DND-41 (cell line): ENCODE measurements at places on chromosomes 5 and 9.

DNA sequence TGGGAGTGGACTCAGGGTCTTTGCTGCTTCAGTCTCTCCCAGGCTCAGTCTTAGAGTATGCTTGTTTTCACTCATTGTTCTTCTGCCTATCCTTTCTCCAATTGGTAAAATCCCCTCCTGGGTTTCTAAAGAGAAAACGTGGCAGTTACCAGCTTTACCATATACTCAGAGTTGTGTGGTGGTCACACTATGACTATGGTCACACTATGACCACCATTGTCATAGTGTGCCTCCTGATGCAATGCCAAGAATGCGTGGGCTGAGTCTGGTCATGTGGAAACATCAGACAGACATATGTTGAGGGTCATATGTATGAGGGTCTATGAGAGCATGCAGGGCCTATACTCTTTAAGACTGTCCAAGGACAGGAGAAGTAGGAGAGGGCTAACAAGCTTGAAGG is 326.5 kb upstream of the PRR16 start:
- no peak for DNase-seq

- no peak for DNase-seq
Observed at GRCh38 chr9:133538851-133539833, 4.6 kb downstream of the ADAMTSL2 start.

DNA sequence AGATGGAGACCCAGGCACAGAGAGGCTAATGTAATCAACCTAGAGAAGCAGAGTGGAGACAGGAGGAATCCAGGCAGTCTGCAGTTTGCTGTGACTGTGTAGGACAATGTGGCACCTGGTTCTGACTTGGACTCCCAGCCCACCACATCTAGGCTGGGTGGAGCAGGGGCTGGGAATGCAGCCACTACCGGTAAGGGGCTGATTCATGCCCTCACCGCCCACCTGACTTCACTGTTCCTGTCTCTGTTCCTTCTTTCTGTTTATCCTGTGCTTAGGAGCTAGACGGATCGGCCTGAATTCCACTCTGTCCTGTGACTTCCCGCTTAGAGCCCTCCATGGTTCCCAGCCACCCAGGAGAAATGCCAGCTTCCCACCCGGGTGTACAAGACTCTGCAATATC is 2.6 kb downstream of the PDLIM4 start:
- DNase-seq = no peak

DNA sequence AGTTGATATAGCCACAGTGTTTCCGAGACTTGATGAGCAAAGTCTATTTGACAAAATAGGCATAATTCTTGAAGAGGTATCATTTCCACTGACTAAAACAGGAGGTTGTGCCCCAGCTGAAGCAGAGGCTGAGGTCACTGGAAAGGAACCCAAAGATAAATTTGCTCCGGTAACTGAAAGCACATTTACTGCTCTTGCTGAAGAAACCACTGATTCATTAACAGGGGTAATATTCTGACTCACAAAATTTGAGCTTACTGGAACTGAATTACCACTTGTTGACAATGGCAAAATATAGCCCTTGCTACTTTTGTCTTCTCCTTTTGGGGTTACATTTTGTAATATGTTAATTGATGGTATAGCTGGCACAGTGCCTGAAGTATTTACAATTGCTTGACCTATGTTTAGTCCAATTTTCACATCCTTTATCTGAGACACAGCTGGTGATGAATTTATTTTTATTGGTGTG is 30.2 kb downstream of the MLANA start:
- no peak for DNase-seq

DNA sequence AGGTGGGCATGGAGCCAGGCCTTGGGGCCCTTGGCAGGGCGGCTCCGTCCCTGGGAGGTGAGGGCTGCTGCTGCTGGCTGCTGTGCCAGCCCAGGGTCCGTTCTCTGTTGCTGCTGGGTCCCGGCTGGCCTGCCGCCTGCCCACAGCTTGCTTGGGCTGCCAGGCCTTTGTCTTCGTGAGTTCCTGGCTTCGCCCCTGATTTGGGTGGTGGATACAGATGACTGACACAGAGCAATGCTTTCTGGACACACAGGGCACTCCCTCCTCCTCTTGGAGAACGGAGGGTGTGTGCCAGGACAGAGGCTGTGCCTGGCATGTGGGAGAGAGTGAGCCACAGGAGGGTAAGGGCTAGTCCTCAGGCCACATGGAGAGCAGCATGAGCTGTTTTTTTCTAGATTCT is 166.1 kb downstream of the MACROH2A1 start:
- DNase-seq = no peak

DNA sequence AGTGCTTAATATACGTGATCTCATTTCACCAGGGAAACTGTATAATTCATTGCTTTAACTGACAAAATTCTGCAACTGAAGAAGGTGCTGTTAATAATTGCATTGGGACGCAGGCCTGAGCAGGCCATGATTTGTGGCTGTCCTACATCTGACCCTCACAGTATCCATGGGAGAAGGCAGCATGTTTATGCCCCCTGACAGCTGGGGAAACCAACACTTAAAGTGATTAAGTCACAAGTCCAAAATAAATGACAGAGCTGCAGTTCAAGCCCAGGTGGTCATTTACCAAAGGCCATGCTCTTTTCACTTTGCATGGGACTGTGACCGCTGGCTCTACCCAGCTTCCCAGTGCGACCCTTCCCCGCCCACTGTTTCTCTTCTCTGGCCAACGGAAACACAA is 30.5 kb upstream of the KCNMB1 start:
- DNase-seq = no peak

DNA sequence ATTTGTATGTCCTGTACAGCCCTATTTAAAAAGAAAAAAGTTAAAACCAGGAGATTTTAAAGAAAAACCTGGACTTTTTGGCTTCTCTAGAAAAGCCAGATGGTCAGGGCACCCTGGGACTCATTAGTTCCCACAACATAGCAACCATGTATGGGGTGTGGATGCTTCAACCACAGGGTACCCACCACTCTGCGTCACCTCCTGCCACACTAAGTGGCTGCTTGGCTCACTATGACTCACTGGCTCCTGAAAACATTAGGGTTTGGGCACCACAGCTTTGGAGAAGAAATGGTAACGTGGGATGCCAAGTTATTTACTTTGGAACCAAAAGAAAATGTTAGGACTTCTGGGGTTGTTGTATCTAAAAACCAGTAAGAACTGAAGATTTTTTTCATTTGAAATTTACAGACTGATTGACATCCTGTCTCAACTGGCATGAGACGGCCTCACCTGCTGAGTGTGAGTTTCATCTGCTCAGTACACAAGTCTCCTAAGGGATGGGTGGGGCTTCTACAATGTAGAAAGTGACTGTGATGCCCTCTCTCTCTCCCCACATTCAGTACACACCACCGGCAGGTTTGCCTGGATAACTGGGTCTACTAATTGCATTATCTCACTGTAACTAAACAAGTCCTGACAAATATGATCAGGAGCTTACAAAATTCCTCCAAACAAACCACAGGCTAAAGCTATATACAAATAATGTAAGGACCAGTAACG is 103.9 kb downstream of the ESM1 start:
- DNase-seq = no peak

DNA sequence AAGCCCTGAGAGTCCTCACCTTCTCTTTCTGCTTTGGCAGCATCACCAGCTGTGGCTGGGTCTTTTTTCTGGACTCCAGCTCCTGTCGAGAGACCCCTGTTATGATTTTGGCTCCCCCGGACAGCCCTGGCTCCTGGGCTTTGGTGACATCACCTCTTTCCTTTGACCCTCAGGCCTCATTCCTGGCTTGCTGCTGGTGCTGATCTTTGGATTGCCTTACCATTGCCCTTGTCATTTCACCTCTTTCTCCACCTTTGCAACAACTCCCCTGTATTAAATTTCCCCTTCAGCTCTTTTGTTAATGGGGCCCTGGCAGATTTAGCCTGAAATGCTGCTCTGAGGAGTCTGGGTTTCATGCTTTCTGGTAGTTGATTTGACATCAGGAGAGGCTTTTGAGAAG is 322.8 kb downstream of the ZSWIM6 start:
- no peak for DNase-seq

GRCh38 chr5:140631831-140632365 is 1.1 kb downstream of the CD14 start:
- no peak for DNase-seq

GRCh38 chr5:52867809-52868208 is 80.1 kb downstream of the ITGA1 start:
- no peak for DNase-seq

- no peak for DNase-seq
Observed at GRCh38 chr5:100186181-100186580, 349.0 kb upstream of the FAM174A start.

DNA sequence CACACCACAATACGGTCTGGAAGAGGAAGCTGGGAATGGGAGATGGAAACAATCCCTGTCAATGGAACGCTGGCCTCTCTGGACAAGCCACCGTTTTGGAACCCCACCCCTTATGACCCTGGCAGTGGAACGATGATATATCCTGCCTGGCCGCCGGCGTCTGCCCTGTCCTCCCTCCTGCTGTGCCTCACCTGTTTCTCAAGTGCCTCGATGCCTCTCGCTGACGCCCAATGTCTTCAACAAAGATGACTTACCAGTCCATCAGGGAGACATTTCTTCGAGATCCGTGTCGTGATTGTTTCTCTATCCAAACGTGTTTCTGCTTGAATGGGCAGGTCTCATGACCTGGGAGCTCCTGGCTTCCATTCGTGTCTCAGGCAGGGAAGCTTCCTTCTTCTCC is 476.5 kb downstream of the SPATA31A7 start:
- DNase-seq = no peak

GRCh38 chr5:58294598-58295305 is 165.1 kb downstream of the PLK2 start:
- no peak for DNase-seq

- DNase-seq = no peak
Observed at GRCh38 chr5:79237740-79238560, 2.0 kb downstream of the JMY start.

GRCh38 chr5:43780586-43780985 is 177.6 kb downstream of the NNT start:
- no peak for DNase-seq

GRCh38 chr9:75615284-75615683 is 275.2 kb upstream of the PCSK5 start:
- DNase-seq = no peak

DNA sequence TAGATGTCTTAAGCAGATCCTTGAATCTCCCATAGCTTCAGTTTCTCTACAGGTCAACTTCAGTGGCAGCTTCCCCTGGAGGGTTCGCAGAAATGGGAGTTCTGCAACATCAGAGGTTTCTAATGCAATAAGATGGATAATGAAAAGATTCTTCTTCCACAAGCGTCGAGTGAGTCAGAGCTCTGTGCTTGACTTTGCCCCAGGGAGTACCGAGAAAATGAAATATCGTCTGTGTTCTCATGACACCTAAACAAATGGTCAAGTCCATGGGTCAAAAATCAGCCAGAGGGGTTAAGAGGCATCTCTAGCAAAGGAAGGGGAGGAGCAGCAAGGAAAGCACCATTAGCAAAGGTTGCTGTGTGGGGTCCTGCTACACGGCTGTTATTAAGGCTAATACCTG is 3.2 kb upstream of the ADRA1B start:
- DNase-seq = no peak
